ENCODE measurements at places on chromosomes 7 and 10.

DNA sequence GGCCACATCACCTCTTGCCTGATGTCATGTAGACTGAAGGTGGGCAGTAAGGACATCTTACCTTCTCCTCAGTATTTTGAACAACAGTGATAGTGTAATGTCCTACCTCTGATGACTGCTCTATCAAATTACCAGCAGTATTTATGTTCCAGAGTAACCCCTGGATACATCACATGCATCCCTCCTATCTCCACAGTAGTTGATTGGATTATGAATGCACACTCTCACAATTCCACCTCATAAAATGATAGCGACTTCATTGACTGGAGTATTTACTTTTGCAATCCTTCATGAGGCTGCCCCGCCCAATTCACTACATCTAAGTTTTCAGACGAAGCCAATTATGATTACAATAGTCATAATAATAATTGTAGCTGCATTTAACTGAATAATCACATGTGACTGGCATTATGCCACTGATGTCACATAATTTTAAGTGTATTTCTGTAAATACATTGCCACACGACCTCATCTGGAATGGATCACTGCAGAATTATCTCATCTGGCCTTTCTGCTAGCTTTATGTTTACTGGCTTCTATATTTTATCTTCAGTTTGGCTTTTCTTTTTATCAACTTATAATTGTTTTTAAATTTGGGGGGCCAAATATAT is 268.9 kb downstream of the SLC25A13 start:
- no peak for DNase-seq

GRCh38 chr7:117164620-117165019 is 158.2 kb downstream of the WNT2 start:
- DNase-seq, result peak; percentile 35

DNA sequence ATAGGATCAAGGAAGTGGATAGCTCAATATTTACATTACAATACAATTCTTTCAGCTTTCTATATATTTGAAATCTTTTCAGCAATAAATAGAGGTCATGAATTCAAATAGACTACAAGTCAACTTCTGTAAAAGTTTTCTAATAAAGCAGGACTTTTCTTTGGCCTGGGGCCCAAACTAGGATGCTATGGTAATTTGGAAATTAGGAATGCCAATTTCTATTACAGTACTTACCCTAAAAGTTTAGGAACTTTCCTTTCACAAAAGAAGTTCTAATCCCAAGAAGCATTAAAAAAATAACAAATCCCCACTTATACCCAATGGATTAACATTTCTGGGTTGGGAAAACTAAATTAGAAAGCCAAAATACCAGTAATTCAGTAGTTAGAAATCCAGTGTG is 40.5 kb downstream of the SLC39A12 start:
- DNase-seq, result no peak

GRCh38 chr7:127705461-127705959 is 53.5 kb downstream of the SND1 start:
- DNase-seq, result no peak

GRCh38 chr10:35050568-35050967 is 39.6 kb downstream of the CUL2 start:
- DNase-seq, result no peak

- no peak for DNase-seq
Observed at GRCh38 chr7:55156919-55157763, 138.3 kb downstream of the EGFR start.

DNA sequence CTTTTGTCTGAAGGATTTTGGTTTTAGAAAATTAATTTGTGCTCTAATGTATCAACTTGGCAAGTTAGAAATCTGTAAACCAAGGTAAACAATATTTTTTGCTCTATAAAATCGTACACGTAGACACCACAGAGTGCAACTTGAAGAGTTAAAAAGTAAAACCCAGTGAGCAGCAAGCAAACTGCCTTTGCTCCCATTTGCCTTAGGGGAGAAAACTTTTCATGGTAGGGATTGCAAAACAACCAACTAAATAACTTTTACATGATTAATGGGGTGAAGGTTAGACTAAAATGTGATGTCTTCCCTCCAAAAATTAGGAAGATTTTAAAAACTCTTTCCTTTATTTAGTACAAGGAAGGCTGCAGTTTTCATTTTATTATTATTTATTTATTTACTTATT is 224.2 kb upstream of the LYZL1 start:
- DNase-seq, result no peak

- DNase-seq, result no peak
Observed at GRCh38 chr7:157811946-157812345, 475.1 kb downstream of the DNAJB6 start.

DNA sequence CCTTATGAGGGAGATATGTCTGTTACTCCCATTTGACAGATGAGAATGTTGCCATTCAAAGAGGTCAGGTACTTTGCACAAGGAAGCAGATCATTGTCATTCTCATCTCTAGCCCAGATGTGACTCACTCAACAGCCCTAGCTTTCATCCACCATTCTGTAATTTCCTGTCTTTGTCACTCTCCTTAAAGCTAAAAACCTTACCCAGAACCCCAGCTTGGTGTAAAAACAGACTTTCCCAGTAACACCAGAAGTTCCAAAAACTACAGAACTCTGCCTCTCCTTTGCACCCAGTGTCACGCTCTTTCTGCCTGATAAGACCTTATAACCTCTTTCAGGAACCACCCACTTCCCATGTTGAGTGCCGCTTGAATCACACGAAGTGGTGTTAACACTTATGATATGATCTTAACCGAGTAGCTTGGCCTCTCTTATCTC is 89.1 kb upstream of the SP4 start:
- DNase-seq, result no peak

GRCh38 chr10:17710181-17710580 is 41.8 kb upstream of the TMEM236 start:
- no peak for DNase-seq

GRCh38 chr10:16732376-16732775 is 84.8 kb downstream of the RSU1 start:
- DNase-seq, result no peak
